Foreskin fibroblast (primary cell): ENCODE measurements at places on chromosomes 6 and 20.

DNA sequence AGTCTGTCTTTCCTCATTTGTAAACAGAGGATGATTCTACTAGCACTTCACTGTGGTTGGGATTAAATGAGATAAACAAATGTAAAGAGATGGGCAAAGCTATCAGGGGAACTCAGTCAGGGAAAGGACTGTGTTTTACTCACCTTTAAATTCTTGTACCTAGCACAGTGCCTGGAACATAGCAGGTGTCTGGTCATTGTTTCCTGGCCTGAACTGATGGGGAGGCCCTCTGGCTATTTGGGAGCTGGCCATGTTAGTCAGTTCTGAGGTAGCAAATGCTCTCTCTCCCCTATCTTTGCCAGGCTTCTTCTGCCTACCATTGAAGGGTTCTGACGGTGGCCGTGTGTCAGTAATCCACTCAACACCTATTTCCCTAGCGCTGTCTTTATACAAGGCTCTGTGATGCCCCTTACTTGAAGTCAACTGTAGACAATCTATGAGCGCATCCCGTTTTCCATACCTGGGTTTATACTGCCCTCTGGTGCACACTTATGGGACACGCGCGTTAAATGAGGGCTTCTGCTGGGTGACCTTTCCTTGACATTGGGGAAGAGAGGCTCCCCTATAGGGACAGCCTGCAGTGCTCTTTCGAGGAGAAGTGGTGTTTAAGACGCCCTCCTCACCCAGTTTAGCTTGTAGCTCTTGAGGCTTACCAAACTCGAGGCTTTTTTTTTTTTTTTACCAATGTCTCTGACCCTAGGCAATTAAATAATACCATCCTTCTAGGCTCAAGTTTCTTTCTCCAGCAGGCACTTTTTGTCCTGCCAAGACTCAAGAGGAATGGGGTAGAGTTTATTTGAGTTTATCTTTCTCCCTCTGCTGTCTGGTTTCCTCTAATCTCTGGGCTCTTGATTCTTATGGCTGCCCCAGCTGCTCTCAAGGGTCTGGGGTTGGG, 4.0 kb upstream of the SPATS1 start:
- DNase-seq: peak; percentile 77

DNA sequence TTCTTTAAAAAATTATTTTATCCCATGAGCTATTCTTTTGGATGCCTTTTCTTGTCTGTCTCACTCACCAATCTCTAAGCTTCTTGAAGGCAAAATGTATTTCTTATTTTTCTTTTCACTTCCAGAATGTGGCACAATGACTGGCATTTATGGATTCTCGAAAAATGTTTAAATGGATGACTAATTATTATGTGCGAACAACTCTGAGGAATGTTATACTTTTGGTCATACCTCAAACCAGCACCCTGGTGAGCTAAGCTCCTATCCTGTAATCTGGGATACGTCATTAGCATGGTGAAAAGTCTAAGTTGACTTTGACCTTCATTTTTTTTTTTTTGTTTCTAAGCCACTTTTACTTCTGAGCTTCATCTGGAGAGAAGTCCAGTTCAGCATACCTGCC, 214.0 kb upstream of the CEP162 start:
- no peak for DNase-seq

GRCh38 chr6:35804996-35805736, at the start of gene LHFPL5:
Gene LHFPL5 (plus strand): TSS chr6:35805352. CDS start chr6:35805671, 319 bp downstream.
- no peak for DNase-seq

DNA sequence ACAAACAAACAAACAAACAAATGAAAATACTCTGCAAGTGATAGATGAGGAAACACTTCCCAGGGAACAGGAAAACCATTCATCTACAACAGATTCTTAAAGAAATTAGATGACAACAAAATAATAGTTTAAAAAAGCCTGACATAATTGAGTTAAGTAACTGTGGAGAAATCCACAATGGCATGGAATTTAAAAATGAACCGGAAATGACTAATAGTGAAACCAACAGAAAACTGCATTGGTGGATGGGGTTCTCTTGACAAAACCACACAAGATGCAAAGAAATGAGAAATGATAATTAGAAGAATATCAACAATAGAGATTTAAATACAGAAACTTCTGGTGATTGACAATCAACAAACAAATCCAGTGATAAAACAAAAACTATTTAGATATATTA, 785.6 kb downstream of the QKI start:
- DNase-seq: no peak

- DNase-seq: no peak
These were observed 53.8 kb downstream of the TOX2 start for GRCh38 chr20:43968341-43969000.

DNA sequence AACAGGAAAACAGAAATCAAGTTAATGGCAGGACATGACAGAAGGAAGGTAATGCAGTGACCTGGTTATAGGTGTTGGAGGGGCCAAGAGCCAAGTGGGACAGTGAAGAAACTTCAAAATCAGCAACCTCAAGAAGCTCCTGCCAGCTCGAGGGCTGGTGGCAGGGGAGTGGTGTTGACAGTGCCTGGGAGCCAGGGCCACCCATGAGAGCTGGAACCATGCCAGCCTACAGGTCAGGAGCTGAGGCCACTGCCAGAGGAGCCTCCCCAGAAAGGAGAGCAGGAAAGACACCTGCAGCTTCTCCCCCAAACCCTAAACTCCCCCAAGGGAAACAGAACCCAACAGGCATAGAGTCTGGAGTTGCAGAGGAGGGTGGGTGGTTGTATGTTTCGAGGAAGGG, 262.1 kb downstream of the LRFN2 start:
- DNase-seq: no peak

- DNase-seq: no peak
These were observed 3.4 kb downstream of the UCKL1 start for GRCh38 chr20:63952769-63953168.

GRCh38 chr6:45421709-45422502, 44.2 kb upstream of the SUPT3H start:
- peak; percentile 76 for DNase-seq

DNA sequence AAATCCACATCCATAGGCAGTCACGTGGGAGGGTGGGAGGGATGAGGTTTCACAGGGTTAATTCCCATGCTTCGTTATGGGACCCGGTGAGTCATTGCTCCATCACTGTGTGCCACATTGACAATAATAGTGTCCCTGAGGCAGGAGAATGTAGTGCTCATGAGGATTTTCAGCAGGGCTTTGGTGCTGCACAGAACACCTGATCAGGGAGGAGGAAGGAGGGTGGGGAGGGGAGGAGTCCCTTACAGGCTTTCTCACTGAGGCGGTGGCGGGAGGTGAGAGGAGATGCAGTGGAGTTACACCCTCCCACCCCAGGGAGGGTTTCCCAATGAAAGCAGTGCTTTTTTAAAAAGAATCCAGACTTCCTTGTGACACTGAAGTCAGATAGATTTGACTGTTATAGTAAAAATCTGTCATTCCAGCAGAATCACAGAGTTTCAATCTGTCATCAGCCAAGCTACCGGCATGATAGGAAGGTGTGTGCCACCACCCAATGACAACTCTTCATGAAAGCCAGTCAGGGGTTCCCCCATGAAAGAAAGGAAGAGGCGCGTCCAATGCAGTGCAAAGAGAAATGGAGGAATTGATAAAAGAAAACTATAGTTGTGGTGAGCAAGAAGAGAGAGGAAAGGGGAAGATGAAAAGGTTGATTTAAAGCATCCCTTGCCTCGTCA, 144.8 kb downstream of the TBC1D7 start:
- peak; percentile 7 for DNase-seq

- DNase-seq: no peak
These were observed 326.2 kb downstream of the CD83 start for GRCh38 chr6:14443629-14444268.

DNA sequence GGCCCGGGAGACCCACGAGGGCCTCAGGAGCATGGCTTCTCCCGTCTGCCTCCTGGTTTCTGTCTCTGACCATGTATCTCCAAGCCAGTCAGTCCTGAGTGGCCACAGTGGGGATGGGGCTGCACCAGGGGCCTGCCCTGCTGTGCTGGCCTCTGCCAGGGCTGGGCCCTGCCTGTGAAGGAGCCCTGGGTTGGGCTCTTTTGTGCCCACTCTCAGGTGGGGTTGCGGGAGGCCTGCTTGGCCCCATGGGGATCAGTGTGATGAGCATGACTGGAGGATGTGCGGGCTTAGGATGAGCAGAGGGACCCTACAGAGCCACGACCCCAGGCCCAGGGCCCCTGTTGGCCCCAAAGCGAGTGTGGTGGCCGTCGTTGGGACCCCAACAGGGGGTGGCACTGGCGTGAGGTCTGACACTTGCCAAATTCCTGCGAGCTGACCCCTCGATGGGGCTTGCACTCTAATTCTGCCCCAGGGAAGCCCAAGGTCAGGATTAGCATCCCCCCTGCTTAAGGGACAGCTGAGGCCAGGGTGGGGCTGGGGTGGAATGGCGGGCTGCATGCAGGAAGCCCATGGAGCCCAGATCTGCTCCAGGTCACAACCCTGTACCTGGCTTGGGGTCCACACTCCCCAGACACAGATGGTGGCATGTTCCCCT, 90.0 kb upstream of the BHLHE23 start:
- no peak for DNase-seq

- no peak for DNase-seq
These were observed 566.0 kb upstream of the MAP3K7 start for GRCh38 chr6:91152824-91153223.

- peak; percentile 91 for DNase-seq
These were observed 46.2 kb downstream of the GJA10 start for GRCh38 chr6:89940225-89941027.

- no peak for DNase-seq
These were observed 89.2 kb downstream of the TXNDC5 start for GRCh38 chr6:7821426-7821825.

GRCh38 chr6:26322645-26323482, 42.1 kb upstream of the BTN3A2 start:
- DNase-seq: peak; percentile 82

DNA sequence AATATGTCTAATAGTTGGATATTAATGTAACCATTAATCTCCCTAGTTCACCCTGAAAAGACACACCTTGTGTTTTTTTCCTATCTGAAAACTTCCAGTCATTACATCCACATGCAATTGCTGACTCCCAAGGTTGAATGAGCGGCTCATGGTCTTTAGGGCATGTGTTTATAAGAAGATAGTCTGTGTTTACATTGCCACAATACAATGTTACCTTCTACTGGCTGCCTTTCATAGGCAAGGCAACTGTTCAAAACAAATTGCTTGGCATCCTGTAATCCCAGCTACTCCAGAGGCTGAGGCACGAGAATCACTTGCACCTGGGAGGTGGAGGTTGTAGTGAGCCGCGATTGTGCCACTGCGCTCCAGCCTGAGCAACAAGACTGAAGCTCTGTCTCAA, 86.8 kb upstream of the SHLD1 start:
- DNase-seq: no peak

- DNase-seq: no peak
These were observed 46.2 kb downstream of the NT5E start for GRCh38 chr6:85496009-85496579.

DNA sequence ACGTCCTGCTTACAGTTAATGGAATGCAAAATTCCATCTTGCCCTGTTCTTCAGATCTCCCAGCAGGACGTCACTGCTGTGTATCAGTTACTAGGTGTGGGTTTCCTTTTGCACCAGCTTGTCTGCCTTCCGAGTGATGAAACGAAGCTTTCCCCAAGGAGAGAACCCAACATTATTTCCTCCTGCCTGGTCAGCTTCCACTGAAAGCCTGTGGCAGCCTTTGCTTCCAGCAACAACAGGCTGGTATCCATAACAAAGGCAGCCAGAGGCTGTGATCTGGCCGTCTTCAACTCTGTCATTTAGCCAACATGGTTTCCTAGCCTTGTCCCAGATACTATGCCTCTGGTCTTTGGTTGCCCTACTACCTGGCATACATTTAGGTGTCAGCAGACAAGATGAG, 78.9 kb upstream of the HEY2 start:
- no peak for DNase-seq

GRCh38 chr20:53419693-53420460, 173.8 kb downstream of the ZNF217 start:
- no peak for DNase-seq

DNA sequence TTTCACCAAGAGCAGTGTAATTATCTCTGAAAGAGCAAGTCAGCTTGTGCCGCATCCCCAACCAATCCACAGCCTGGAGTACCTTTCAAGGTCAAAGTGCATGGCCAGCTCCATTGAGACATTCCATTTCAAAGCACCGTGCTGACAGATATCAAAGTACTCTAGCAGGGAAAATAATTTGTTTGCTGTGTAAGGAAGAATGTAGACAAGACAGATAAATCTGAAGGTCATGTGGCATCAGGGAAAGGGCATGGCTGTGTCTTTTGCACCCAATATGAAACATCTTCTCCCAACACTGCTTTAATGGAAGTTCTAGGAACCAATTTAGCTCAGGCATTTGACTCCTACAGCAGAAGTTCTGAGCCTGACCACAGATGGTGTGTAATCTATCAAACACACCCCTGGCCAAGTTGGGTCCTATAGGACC, 242.7 kb upstream of the TAB2 start:
- DNase-seq: no peak

DNA sequence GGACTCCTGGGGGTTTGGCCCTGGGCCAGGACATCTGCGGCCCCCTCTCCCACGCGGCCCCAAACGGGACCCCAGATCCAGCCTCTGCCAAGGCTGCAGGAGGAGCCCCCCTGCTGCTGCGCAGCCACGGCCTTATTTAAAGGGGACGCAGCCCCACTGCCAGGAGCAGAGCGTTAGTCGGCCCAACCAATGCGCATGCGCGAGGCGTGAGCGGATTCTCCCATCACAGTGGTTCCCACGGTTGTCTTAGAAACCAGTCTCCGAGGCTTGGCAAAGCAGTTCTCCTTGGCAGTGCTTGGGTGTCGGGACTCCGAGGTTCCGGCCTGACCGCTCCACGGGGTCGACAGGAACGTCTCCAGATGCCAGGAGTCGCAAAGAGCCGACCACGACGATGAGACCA, 288.3 kb upstream of the ZNF337 start:
- peak; percentile 2 for DNase-seq

DNA sequence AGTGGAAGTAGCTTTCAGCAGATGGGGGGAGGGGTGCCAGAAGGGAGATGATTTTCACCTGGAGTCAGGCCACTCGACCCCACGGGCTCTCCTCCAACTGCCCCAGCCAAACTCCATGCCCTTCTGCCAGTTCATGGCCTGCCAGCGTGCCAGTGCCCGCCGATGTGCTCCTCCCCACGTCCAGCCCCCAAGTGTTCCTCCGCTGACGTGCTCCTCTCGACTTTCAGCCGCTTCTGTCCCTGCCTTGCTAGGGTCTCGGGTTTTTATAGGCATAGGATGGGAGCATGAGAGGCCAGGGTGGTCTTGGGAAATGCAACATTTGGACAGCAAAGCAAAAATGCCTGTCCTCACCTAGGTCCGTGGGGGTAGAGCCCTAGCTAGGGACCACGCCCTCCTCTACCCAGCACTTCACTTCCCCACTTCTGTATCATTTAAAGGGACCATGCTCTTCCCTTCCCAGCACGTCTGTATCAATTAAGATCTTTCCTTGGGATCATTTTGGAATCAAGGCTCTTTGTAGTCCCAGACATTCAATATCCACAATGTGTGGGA, 54.4 kb downstream of the PRND start:
- DNase-seq: no peak

GRCh38 chr6:113668641-113669408, 188.3 kb upstream of the MARCKS start:
- DNase-seq: no peak

- peak; percentile 80 for DNase-seq
These were observed 10.0 kb upstream of the TBX18 start for GRCh38 chr6:84774157-84774984.

- DNase-seq: no peak
These were observed 70.2 kb upstream of the BEND3 start for GRCh38 chr6:107185391-107185970.

GRCh38 chr20:37276494-37277252, 12.8 kb upstream of the MANBAL start:
- DNase-seq: peak; percentile 86
